ENCODE measurements at places on chromosomes 7 and 10. TPM values are rescaled to one million over a fixed set of nuclear protein-coding genes. Genes with fewer than 3 reads are reported as not detected.
A peak's percentile ranks its signal among the peaks of the same experiment; 100 is the strongest.

The ZKSCAN1 gene
- total RNA-seq = 147 TPM

The HOGA1 gene
- 0.49 TPM for total RNA-seq

The SNCG gene
- 6.6 TPM for total RNA-seq

The C10orf90 gene
- not detected for total RNA-seq

The MSMB gene
- not detected for total RNA-seq

The TFEC gene
- 2.9 TPM for total RNA-seq

The CFAP69 gene
- total RNA-seq = 3.6 TPM

The INHBA gene
- 0.15 TPM for total RNA-seq

The ZNF736 gene
- 15.2 TPM for total RNA-seq

DNA sequence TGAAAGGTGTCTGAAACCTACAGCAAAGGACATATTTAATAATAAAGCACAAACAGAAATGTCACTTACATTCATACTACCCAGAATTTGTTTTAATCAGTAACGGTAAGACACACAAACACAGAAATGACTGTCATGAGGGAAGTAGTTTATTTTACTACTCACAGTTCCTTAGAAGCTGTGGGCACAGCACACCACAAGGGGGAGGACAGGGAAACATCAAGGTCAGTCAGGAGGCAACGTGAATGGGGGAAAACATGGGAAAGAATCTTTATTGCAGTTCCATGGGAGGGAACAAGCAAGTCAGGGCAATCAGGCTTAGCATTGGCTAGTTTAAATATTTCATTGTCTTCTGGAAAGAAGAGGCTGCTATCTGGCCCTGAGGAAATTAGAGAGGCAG, 123.8 kb upstream of the PDSS1 start:
- H3K4me1 ChIP-seq = no peaks in the 10 kb centered on the region
- no peaks in the 10 kb centered on the region for H3K27me3 ChIP-seq
- no peak for DNase-seq
- H3K4me3 ChIP-seq = no peak overlapping the region

- H3K4me3 ChIP-seq = no peak overlapping the region
- H3K36me3 ChIP-seq = no peaks in the 10 kb centered on the region
- no peak overlapping the region for H3K27ac ChIP-seq
- no peaks in the 10 kb centered on the region for H3K4me1 ChIP-seq
- H3K27me3 ChIP-seq = no peaks in the 10 kb centered on the region
Measured at GRCh38 chr7:4042402-4043045, 639.6 kb upstream of the FOXK1 start.

- no peaks in the 10 kb centered on the region for H3K4me1 ChIP-seq
- DNase-seq = no peak
- no peaks in the 10 kb centered on the region for H3K27me3 ChIP-seq
Measured at GRCh38 chr10:36578306-36578705, 547.1 kb upstream of the ANKRD30A start.

GRCh38 chr7:124263232-124263827, 230.5 kb upstream of the TMEM229A start:
- no peaks in the 10 kb centered on the region for H3K27me3 ChIP-seq
- H3K4me3 ChIP-seq = no peak overlapping the region
- H3K4me1 ChIP-seq = no peaks in the 10 kb centered on the region
- H3K36me3 ChIP-seq = no peaks in the 10 kb centered on the region

DNA sequence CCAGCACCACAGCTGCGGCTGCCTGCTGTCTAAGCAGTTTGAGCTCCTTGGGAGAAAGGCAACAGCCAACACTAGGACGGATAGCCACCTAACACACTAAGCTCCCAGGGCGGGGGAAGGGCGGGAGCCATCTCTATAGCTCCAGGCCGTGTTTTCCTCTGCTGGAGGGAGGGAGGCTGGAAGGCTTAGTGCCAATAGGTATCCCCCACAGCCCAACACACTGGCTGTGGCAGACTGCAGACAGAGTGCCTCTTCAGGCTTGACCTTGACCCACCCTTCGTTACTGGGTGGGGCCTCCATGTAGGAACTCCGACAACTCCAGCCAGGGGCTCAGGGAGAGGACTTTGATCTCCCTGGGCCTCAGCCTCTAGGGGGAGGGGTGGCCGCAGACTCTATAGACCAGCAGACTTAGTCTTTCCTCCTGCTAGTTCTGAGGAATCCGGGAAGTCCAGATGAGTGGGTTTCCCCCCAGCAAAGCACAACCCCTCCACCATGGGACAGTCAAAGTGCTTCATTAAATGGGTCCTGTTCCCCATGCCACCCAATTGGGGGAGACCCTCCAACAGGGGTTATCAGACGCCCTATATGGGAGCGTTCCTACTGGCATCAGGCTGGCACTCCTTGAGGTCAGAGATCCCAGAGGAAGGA, 314.4 kb upstream of the MKI67 start:
- DNase-seq = no peak
- no peaks in the 10 kb centered on the region for H3K4me1 ChIP-seq
- H3K36me3 ChIP-seq = no peaks in the 10 kb centered on the region
- H3K27ac ChIP-seq = no peak overlapping the region
- no peak overlapping the region for H3K4me3 ChIP-seq

GRCh38 chr7:10571759-10572158, 401.9 kb upstream of the PHF14 start:
- H3K4me3 ChIP-seq = no peak overlapping the region
- H3K4me1 ChIP-seq = no peaks in the 10 kb centered on the region
- H3K27ac ChIP-seq = no peak overlapping the region
- H3K36me3 ChIP-seq = no peaks in the 10 kb centered on the region
- H3K27me3 ChIP-seq = no peaks in the 10 kb centered on the region

GRCh38 chr7:135186841-135187253, 16.3 kb upstream of the CYREN start:
- no peak overlapping the region for H3K4me3 ChIP-seq
- DNase-seq = no peak
- no peaks in the 10 kb centered on the region for H3K36me3 ChIP-seq
- H3K27me3 ChIP-seq = no peaks in the 10 kb centered on the region

DNA sequence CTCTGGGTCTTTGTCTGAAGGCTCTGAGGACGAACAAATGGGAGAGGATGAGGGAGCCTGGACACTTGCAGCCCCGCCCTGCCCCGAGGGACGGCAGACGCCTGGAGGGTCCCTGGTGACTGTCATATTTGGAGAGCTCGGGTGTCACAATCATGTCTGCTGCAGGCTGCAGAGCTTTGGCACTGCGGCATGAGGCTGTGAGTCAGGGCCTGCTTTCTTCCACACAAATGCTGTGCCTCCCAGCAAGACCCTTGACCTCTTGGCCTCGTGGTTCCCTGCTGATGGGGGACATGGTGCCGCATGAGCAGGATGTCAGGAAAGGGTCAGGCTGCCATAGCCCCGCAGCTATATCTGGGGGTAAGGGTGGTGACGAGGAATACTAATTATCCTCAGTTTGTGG, 64.9 kb upstream of the PPIF start:
- H3K27ac ChIP-seq = no peak overlapping the region
- no peak overlapping the region for H3K4me3 ChIP-seq
- peaks cover 8% of the 10 kb centered on the region for H3K36me3 ChIP-seq

DNA sequence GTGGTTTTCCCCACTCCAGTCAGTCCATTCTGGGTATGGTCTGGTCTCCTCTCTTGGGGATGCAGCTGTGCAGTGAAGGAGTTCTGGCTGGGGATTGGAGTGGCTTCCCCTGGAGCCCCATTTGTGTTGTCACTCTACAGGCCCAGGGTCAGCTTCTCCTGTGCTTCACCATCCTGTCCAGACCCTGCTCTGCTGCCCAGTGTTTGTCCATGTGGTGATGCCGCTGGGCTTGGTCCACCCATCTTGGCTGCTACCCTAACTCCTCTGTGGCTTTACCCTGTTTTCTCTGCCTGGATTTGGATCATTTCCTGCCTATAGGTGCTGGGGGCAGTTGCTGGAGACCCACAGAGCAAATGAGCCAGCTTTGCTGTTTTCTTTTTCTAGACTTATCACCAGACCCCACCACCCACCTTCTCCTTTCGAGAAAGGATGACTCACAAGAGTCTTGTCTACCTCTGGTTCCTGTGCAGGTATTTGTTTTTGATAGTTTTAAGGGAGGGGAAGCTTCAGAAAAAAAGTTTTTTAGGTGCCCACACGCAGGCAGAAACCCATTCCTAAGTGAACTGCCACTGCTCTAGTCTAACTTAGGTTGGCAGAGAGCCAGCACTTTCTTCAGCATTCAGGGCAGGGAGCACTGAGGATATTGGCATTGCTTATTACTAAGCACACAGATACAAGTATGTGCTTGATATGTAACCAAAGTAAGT, 8.5 kb downstream of the ZDHHC16 start:
- no peak for DNase-seq
- no peak overlapping the region for H3K4me3 ChIP-seq
- H3K4me1 ChIP-seq = no peaks in the 10 kb centered on the region
- no peaks in the 10 kb centered on the region for H3K27me3 ChIP-seq

DNA sequence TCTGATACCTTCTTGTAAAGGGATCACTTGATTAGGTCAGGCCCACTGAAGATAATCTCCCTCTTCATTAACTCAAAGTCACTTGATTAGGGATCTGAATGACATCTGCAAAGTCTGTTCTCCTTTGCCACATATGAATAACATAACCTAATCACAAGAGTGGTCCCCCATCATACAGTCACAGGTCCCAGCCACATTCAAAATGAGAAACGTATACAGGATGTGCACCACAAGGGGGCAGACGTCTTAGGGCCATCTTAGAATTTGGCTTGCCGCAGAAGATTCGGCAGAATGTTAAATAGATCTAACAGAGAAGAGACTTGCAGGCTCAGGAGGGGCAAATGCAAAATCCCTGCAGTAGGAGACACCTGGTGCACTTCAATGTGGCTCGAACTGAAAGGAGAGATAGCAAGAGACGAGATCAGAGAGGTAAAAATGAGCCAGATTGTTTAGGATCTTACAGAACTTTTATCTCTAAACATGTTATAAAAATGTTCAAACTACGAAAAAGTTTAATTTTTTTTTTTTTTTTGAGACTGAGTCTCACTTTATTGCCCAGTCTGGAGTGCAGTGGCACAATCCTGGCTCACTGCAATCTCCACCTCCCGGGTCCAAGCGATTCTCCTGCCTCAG, 10.4 kb upstream of the SMC3 start:
- H3K27me3 ChIP-seq = no peaks in the 10 kb centered on the region
- peak; percentile 41 for DNase-seq
- H3K36me3 ChIP-seq = no peaks in the 10 kb centered on the region

- no peaks in the 10 kb centered on the region for H3K36me3 ChIP-seq
- DNase-seq = no peak
- no peaks in the 10 kb centered on the region for H3K4me1 ChIP-seq
- no peak overlapping the region for H3K4me3 ChIP-seq
- H3K27ac ChIP-seq = no peak overlapping the region
- no peaks in the 10 kb centered on the region for H3K27me3 ChIP-seq
Measured at GRCh38 chr10:44242826-44243225, 142.1 kb downstream of the CXCL12 start.

- DNase-seq = no peak
- H3K4me3 ChIP-seq = no peak overlapping the region
- H3K27ac ChIP-seq = no peak overlapping the region
- H3K27me3 ChIP-seq = no peaks in the 10 kb centered on the region
Measured at GRCh38 chr10:105726149-105726548, 1085.1 kb downstream of the SORCS3 start.

All from colonic mucosa (tissue), 4 donors.